ENCODE measurements at places on chromosomes 5 and 9.

GRCh38 chr9:14170392-14170931 is 143.5 kb downstream of the NFIB start:
- DNase-seq: no peak

DNA sequence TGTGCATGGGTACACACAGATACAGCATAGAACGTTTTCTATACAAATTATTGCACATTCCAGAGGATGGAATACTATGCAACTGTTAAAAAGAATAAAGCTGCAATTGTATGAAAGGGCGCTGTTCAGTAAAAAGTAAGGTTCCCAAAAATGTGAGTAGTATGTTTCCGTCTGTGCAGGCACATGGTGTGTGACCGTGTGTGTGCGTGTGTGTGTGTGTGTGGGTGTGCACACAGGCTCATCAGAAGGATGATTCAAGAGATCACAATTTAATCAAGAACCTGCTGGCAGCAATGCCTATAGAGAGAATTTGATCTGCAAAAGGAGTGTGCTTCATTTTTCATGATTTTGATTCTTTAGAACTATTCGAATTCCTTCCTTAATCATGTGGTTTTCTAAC is 76.3 kb downstream of the SEMA4D start:
- no peak for DNase-seq

GRCh38 chr9:89745601-89746376 is 141.0 kb downstream of the GADD45G start:
- DNase-seq: no peak

- DNase-seq: no peak
These were observed 310.4 kb downstream of the ACTL7B start for GRCh38 chr9:108545436-108545835.

DNA sequence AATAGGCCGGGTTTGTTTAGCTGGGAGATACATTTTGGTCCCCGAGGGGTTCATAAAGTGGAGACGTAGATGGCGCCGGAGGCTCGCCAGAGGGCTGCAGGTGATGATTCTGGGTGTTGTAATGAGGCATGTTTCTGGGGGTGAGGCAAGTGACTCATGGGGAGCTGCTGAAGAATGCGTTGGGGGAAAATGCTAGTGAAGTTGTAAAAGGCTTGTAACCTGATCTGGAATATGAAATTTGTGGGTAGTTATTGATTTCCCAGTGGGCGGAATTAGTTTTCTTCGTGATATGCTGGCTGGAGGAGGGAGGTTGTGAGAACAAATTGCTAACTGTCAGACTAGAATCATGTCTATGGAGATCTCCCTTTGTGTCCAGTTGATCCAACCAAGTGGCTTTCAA is 158.3 kb downstream of the DOCK2 start:
- no peak for DNase-seq

DNA sequence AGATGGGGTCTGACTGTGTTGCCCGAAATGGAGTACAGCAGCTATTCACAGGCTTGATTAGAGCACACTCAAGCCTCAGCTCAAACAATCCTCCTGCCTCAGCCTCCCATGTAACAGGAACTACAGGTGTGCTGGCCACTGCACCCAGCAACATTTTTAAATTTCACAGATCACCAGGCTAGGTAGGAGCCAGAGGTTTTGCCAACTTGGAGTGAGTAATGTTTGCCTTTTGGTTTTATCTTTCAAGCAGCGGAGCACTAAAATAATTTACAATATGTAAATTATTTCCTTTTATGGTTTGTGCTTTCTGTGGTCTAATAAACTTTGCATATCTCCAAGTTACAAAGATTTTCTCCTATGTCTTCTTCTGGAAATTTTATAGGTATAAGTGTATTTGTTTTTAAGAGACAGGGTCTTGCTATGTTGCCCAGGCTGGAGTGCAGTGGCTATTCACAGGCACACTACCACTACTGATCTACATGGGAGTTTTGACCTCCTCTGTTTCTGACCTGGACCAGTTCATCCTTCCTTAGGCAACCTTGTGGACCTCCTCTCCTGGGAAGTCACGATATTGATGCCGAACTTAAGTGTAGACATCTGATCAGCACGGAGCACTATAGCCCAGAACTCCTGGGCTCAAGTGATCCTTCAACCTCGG is 67.2 kb upstream of the SUSD1 start:
- no peak for DNase-seq

DNA sequence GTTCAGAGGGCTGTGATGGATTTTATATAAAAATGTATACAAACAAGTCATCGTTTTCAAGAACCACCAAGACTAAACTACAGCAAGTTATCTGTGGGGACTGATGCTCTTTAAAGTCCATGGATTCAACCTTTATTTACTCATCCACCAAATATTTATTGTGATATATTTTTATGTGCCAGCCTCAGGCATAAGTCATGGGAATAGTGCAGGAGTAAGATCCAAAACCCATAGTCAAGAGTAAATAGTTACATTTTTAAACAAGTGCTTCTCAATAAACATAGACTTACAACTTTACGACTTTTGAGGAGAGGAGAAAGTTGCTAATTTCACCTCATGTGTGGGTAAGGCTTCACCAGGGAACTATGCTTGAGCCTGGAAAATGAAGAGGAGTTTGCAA is 24.6 kb downstream of the MACIR start:
- no peak for DNase-seq

DNA sequence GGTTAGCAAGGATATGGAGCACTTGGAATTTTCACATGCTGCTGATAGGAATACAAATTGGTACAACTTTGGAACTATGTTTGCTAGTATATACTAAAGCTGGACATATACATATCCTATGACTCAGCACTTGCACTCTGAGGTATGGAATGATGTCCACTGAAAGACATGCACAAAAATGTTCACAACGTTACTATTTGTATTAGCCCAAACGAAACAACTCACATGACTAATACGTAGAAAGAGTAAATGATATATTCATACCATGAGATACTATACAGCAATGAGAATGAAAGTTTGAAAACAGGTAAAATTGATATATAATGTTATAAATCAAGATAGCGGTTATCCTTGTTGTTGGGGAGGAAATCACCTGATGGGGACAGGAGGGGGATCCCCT is 45.5 kb upstream of the CDC42SE2 start:
- no peak for DNase-seq

GRCh38 chr5:87300744-87301143 is 33.1 kb downstream of the RASA1 start:
- peak; percentile 40 for DNase-seq

GRCh38 chr5:175652741-175653663 is 4.9 kb upstream of the HRH2 start:
- peak; percentile 76 for DNase-seq

- no peak for DNase-seq
These were observed 216.8 kb upstream of the PIK3R1 start for GRCh38 chr5:67998709-67999261.

DNA sequence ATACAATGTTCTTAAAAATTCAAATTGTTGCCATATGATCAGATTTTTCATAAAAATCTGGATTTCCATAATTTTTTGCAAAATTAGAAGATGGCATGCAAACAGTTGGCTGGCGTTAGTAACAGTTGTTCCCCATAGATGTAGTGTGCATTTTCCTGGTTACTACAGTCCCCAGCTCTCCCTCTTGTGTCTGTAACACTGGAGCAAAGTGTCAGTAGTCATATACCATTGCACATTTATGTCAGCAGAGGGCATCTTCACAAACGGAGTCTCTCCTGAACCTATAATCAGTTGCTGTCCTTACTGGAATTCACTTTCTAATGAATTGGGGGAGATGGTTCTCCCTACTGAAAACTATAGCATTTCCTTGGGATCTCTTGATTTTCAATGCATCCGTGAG is 44.7 kb upstream of the DMAC1 start:
- DNase-seq: no peak

GRCh38 chr9:38621434-38622287 is 1.3 kb upstream of the ANKRD18A start:
- peak; percentile 31 for DNase-seq

DNA sequence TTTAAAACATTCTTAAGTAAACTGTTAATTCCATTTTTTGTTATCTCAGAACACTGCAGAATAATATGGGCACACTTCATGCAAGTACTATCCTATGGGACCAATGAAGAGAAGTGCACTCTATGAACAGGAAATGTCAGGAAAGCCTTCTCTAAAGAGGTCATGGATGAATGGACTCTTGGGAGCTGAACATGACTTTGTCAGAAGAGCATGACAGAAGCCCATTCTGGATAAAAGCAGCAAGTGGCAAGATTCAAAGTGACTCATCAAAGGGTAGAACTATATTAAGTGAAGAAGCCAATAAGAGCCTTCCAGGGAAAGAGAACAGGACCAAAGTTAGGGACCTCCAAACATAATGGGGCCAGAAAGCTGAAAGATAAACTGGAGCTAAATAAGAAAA is 94.0 kb downstream of the RAPGEF6 start:
- no peak for DNase-seq

- no peak for DNase-seq
These were observed 11.4 kb downstream of the GOLGA1 start for GRCh38 chr9:124929464-124929863.

DNA sequence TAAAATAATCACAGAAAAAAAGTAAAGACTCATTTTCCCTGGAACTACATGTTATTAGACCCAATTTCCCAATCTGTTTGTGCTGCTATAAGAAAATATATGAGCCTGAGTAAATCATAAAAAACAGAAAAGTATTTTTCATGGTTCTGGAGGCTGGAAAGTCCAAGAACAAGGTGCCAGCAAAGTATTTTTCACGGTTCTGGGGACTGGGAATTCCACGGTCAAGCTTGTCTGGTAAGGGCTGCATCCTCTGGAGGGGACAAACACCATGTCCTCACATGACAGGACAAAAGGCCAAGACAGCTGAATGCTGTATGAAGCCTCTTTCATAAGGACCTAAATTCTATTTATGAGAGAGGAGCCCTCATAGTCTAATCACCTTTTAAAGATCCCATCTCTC is 172.3 kb downstream of the PLPPR1 start:
- no peak for DNase-seq

- no peak for DNase-seq
These were observed 57.0 kb downstream of the SECISBP2 start for GRCh38 chr9:89375191-89375760.

GRCh38 chr9:14846871-14847311 is 63.3 kb downstream of the FREM1 start:
- DNase-seq: peak; percentile 45

DNA sequence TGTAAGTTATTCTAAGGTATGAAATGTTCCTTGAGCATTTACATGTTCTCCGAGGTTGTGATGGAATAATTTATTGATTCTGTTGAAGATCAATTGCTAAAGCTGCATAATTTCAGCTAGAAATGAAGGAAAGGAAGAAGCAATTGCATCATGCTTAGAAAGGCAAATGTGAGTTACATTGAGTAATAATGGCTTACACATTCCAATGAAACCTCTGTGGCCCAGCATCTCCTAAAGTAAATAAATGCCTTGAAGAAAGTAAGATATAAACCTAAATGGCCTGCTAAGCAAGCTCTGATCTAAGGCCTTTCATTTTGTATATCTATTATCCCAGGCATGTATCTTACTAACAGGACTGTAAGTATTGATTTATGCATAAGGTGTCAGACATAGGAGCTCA is 677.3 kb upstream of the RGMB start:
- DNase-seq: no peak

GRCh38 chr9:89077519-89077918 is 86.3 kb downstream of the S1PR3 start:
- DNase-seq: no peak

DNA sequence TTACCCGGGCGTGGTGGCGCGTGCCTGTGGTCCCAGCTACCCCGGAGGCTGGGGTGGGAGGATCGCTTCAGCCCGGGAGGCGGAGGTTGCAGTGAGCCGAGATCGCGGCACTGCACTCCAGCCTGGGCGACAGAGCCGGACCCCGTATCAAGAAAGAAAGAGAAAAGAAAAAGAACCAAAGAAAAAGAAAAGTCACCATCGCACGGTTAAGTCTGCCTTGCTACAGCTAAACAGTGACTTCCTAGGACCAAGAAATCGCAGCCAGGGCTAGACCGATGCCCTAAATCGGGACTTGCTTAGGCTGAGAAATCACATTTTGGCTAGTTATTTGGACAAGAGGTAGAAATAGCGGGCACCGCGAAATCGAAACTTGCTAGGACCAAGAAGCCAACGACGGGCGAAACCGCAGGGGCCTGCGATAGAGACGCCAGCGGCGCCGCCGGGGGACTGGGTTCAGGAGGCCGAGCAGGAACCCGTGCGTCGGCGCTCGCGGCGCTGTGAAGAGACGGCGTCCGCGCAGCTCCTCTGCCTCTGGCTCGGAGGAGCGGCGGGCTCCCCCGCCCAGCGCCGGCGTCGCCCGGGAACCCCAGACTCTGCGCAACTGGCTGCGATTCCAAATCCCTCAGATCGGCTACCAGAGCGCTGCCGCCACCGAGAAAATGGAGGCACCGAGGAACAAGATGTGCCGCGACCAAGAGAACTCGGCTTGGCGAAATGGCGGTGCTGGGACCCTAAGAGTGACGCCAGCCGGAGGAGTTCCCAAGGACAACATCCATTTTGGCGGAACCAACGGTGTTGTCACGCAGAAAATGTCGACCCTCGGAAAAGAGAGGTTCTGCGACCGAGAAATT is 26.1 kb upstream of the ANXA2R start:
- DNase-seq: peak; percentile 45

DNA sequence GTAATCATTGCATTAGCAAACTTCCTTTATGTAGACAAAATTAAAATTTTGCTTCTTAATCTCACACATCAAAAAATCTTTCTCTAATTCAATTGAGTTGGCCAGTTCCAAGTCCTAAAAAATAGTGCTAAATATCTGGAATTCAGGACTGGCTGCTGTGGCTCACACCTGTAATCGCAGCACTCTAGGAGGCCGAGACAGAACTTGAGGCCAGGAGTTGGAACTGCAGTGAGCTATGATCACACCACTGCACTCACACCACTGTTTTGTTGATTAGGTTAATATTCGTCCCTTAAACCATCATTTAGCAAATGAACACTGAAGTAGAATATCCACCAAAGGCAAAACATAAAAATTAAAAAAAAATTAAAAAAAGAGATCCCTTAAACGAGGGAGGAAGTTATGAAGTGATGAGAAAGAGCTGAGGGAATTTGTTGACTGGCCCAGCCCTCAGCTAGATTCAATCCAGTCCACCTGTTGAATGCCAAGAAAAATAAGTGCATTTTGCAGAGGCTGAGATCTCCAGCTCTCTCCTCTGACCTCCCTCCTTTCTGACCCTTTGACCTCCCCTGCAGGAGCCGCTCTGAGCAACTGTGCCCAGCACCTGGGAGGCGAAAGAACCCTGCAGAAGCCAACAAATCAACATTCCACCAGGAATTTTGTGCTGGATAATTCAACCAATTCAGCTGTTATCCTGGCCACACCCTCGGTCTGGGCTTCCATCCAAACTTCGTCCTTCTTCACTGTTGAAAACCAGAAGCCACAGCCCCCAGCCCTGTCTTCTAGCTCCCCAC is 96.8 kb downstream of the OR2K2 start:
- no peak for DNase-seq

DNA sequence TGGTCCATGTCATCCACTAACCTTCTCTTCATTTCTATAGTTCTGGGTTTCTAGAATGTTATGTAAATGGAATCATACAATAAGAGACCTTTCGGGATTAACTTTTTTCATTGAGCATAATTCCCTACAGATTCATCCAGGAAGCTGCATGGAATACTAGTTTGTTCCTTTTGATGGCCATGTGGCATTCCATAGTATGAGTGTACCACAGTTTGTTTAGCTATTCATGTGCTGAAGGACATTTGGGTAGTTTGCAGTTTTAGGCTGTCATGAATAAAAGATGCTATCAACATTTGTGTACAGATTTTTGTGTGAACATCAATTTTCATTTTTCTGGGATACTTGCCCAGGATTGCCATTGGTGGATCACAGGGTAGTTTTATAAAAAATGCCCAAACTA is 6.8 kb upstream of the SPTLC1 start:
- no peak for DNase-seq

- DNase-seq: no peak
These were observed 111.9 kb upstream of the MTAP start for GRCh38 chr9:21690561-21690960.
